ENCODE measurements at places on chromosomes 7 and 10.

GRCh38 chr7:105036217-105037168 is 22.5 kb downstream of the KMT2E start:
- no peak for DNase-seq

DNA sequence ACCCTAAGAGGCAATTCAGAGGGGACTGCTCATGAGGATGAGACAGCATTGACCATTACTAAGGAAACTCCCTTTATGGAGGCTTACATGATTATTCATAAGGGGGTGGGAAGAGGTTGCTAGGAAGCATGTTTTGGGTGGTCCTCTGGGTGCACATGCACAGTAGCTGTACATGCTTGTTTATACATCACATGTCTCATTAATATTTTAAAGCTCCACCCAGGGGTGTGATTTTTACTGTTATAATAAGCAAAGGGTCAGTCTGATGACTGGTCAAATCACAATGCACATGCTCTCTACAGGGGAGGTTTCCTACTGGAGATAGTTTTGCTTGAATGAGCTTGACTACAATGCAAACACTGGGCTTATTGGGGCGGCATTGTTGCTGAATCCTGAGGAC is 23.8 kb upstream of the PPP1R9A start:
- no peak for DNase-seq

GRCh38 chr7:71354716-71355115 is 222.8 kb downstream of the GALNT17 start:
- no peak for DNase-seq

- no peak for DNase-seq
Measured at GRCh38 chr10:78830062-78830975, 238.4 kb upstream of the ZMIZ1 start.

DNA sequence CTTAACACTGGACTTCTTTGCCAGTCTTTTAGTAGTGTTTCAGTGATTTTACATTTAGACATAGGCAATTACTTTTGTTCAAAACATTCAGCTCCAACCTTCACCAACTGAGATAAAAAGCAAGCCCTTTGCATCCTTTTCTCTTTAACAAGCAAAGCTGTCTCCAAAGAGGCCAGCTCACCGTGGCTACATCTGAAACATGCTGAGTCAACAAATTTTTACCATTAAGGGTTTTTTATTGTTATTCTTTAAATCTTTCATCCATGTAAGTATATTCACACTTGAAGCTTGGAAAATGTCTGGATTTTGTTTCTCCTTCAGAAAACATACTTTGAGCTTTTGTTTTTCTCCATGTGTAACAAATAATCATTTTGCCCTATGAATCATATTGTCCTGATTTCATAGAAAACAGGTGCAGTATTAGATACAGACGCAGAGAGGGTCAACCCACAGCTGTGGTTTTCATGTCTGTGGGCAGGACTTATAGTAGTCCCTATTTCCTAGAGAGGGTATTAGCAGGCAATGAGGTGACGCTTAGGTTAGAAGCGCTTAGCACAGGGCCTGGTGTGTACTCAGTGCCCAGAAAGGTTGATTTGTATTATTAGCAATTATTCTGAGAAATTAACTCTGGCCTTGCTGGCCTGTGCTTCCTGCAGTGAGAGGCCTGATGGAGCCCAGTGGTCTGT is 99.5 kb downstream of the MKI67 start:
- no peak for DNase-seq

DNA sequence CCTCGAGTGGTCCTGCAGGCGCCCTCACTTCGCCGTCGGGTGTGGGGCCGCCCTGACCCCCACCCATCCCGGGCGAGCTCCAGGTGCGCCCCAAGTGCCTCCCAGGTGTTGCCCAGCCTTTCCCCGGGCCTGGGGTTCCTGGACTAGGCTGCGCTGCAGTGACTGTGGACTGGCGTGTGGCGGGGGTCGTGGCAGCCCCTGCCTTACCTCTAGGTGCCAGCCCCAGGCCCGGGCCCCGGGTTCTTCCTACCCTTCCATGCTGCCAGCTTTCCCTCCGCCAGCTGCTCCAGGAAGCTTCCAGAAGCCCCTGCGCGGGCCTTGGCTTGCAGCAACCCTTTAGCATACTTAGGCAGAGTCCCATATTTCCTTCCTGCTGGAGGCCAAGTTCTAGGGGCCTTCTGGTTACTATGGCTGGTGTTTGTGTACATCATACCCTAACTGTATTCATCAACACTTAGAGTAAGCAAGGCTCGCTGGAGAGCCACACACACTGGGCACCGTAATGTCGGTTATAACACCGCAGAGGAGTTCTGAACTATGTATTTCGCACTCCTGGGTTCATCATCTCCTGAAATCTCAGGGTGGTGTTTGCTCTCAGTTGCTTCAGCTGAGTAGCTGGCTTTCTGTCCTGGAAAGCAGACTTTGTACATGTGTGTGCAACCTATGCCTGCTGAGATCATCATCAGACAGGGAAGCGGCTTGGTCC is 471 bp downstream of the MGMT start:
- peak; percentile 29 for DNase-seq

DNA sequence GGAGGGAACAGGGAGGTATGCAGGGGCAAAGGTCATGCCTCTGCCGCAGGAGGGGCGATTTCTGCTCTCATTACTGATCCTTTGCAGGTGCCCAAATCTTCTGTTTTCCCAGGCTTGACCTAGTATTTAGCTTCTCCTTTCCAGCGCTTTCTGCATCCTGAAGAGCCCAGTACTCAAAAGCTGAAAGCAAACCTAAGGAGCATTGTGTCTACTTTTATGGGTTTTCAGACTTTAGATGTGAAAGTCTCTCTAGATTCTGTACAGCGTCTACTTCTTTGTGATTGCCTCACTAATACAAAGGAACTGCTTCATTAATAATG is 560 bp downstream of the GBF1 start:
- no peak for DNase-seq

DNA sequence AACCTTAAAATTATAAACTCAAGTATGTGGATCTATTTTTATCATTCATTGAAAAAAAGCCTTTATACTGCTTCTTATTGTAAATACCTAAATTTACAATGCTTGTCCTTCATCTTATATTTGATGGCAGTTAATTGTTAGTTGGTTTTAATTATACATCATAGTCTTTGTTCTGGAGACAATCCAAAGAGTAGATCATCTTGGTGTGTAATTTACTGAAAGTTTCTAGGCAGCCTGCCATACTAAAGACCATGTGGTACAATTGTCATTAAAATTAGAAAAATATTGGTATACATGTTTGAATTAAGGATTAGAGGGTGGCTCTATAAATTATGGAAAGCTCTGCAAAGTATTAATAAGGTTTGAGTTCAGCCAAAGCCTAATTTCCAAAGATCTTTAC is 231.4 kb downstream of the KCND2 start:
- no peak for DNase-seq

- DNase-seq: no peak
Measured at GRCh38 chr7:155580367-155580766, 34.0 kb upstream of the CNPY1 start.

DNA sequence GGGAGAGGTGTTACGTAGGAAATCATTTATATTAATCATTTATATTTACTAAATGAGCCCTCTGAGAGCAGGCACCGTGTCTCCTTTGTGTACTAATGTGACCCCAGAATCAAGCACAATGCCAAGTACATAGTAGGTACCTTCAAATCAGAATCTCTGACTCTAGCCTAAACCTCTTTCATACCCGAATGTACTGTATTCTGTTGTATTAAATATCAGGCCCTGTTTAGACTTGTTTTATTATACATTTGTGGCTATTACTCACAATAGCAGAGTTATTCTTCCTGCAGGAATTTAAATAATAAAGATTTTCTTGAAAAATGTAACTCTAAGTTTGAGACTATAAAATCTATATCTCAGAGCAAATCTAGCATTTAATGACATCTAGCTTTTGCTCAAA is 297.3 kb downstream of the EXOC4 start:
- no peak for DNase-seq

DNA sequence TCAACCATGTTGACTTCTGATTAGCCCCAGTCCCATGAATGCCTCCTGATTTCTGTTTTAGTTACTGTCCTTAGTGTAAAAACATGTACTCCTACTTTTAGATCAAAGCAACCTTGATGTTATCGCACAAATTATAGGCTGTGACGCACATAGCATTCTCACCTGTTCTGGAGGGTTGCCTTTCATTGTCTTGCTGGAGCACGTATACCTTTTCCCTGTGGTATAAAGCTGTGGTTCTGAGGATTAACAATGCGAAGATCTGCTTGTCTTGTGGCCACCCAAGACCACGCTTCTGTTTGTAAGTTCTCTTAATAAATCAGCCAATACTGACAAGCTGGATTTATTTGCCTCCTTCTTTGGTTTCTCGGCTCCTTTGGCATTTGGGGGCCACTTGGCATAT is 30.1 kb upstream of the GLCCI1 start:
- DNase-seq: no peak

DNA sequence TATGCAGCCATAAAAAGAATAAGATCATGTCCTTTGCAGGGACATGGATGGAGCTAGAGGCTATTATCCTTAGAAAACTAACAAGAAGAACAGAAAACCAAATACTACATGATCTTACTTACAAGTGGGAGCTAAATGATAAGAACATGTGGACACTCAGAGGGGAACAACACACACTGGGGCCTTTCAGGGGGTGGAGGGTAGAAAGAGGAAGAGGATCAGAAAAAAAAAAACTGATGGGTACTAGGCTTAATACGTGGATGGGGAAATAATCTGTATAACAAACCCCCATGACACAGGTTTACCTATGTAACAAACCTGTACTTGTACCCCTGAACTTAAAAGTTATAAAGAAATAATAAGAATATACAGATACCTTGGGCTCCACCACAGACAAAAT is 514.2 kb downstream of the ARL4A start:
- DNase-seq: no peak

- peak; percentile 80 for DNase-seq
Measured at GRCh38 chr7:130943336-130943901, 209.4 kb upstream of the KLF14 start.

Data from HT-29 (cell line).